ENCODE measurements at places on chromosomes 5 and 9.

- DNase-seq, result peak; percentile 81
Measured at GRCh38 chr9:136808075-136808805, 492 bp downstream of the RABL6 start.

DNA sequence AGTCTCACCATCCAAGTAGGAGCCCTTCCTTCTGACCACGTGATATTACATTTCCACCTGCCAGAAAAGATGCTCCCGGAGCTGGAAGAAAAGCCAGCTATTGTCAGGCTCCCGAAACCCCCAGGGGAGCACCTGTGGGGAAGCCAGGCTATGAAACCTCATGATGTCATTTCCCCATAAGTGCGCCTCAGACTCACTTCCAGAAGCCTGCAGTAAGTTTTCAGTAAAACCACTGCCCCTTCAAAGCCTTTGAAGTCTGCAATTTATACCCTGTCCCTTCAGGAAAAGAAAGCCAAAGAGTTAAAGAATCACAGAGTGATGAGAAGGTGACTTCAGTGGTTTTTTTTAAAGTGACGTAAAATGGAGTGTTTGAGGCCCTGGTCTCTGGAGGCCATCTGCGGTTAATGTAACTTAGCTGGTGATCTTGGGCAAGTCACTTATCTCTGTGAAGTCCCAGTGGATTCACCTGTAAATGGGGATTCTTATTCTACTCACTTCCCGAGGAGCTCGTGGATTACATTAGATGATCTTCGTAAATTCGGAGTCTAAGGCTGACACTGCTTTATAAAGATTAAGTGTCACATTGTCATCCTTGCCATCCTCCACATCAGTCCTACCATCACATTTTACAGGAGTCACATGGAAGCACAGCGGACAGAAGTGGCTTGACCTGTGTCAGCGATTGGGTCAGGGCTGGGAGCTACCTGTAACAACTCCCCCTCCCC is 2.6 kb upstream of the SEMA6A start:
- DNase-seq, result no peak

GRCh38 chr9:120344230-120344629 is 235.7 kb downstream of the CDK5RAP2 start:
- DNase-seq, result no peak

- no peak for DNase-seq
Measured at GRCh38 chr5:33846851-33847250, 44.9 kb downstream of the ADAMTS12 start.

- no peak for DNase-seq
Measured at GRCh38 chr5:126359884-126360283, 63.3 kb upstream of the GRAMD2B start.

GRCh38 chr5:115961381-115962238 is 665 bp upstream of the LVRN start:
- DNase-seq, result no peak

DNA sequence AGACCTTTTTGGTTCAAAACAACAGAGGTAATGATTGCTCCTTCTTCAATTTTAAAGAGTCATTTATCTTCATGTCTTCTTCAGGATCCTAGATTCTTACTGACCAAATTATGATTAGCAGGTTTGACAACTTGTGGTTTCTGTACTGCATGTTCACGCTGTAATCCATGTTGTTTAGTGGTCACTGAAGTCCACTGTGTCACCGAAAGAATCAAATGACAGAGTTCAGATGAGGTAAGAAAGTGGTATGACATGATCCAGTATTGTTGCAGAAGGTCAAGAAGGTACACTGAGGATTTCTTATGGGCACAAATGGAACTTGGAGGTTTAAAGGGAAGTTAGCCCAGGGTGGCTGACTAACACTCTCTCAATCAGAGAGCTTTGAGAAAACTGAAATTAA is 649.2 kb downstream of the EFNA5 start:
- DNase-seq, result no peak

DNA sequence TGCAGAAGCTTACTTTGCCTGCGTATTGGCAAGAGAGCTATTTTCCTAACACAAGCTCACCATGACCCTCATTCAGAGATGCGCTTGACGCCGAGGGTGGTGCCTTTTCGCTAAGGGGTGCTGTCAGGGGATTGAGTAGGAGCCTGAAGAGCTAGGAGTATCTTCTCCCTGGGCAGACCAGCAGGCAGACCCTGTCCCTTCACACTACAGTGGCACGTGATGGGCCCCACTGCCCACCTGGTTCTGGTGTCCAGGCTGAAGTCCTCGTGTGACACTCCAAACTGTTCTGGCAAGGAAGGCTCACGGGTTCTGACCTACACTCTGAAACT is 198.3 kb downstream of the AUH start:
- no peak for DNase-seq

- DNase-seq, result no peak
Measured at GRCh38 chr5:142754031-142754430, 16.1 kb upstream of the ARHGAP26 start.

GRCh38 chr9:87370049-87370685 is 127.5 kb upstream of the DAPK1 start:
- DNase-seq, result no peak

GRCh38 chr5:157672976-157673375 is 1.6 kb downstream of the C5orf52 start:
- peak; percentile 32 for DNase-seq

DNA sequence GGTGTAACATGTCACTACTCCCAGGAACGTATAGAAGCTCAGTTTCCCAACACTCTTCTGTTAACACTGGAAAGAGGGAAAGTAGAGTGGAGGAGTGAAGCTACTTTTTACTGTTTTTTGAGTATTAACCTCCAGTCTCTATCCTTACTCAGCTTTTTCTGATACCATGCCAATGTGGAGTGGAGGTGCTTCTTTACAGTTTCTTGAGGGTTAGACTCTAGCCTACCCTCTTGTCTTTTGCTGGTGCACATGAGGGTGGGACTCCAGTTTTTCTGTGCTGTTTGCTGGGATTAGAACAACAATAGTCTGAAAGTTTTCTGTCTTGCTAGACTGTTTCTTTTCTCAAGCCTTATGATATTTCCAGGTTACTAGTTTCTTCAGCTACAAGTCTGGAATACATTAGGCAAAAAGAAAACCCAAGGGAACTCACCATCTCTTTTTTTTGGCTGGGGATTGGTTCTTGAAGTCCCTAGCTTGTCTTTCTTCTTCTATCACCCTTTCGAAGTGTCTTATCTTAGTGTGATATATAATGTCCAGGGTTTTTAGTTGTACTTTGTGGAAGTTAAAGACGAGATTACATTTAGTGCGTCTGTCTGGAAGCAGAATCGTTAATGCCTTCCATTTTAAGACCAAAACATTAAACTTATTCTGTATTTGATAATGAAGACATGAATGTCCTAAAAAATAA is 35.9 kb downstream of the PRR16 start:
- DNase-seq, result no peak

GRCh38 chr9:128396970-128397613 is 23.6 kb upstream of the CERCAM start:
- no peak for DNase-seq

DNA sequence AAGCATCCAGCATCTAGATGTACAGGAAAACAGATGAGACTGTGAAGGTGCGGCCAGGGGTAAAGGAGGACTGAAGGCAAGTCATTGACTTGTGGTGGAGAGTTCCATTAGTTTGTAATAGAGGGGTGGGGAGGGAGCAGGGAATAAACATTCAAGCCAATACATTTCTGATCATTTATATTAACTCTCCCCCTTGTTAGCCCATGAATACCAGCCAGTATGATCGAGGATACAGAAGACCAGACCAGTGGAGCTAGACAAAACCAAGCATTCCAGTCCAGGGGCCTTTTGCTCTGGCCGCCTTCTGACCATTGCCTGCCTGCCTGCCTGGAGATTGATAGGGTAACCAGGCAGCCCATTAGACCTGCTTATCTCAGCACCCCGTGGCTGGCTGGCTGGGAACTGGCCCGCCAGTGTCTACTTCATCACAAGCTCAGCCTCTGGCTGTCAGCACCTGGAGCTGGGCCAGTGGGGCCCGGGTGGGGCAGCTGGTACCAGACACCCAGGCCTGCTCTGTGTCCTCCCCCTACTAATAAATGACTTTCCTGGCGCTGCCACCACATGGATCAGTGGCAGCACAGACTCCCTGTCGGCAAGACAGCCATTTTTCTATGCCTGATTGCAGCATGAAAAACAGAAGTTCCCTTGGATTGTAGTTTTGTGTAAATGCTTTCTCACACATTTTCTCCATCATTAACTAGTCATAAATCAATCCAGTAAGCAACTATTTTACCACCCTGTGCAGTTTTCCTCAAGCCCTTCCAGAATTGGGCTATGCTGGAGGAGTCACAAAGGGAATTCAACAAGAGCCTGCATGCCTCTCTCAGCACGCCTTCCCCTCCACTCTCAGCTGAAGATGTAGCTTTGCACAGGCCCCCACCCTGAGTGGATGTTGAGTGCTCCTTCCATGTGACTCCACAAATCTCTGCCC is 181.3 kb downstream of the SNCAIP start:
- no peak for DNase-seq

DNA sequence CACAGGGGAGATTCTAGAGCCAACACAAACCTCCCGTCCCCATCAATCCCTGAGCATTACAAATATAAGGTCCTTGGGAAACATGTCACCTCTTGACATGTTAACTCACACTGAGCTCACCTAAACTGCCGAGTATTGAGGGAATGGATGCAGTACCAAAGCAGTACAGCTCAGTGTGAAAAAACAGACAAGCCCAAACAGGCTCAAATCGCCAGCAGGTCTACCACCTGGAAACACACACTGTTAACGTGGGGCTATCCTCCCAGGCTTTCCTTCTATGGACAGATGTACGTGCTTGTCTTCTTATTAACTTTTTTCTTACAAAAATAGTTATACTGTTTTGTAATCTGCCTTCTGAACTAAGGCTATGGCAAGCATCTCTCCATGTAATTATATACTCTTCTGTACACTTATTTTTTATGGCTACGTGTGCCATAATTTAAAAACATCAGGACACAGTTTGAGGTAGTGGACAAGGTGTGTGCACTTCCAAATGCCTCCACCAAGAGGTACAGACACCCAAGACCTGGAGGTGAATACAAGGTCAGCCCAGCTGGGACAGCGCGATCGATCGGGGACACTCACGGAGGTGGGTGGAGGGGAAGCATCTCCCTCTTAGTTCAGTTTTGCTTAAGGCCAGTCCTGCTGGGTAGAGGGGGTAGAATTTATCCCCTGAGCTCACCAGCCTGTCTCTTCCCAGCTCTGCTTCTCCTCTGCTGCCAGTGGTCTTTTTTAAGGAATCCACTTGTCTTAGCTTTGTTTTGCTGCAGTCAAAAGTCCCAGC is 76.5 kb downstream of the DAP start:
- DNase-seq, result no peak

- peak; percentile 52 for DNase-seq
Measured at GRCh38 chr9:92974761-92975755, 27.7 kb downstream of the FGD3 start.

DNA sequence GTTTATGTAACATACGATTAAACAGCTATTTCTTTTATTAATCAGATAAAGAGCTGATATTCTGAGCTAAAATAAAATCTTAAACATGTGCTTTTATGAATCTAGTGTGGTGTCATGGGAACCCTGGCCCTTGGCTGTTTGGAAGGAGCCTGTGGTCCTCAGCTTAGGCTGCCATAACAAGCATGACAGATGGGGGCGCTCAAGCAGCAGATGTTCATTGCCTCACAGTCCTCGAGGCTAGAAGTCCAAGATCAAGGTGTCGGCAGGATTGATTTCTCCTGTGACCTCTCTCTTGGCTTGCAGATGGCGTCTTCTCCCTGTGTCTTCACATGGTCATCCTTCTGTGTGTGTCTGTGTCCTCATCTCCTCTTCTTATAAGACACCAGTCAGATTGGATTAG is 448.2 kb downstream of the GADD45G start:
- no peak for DNase-seq

DNA sequence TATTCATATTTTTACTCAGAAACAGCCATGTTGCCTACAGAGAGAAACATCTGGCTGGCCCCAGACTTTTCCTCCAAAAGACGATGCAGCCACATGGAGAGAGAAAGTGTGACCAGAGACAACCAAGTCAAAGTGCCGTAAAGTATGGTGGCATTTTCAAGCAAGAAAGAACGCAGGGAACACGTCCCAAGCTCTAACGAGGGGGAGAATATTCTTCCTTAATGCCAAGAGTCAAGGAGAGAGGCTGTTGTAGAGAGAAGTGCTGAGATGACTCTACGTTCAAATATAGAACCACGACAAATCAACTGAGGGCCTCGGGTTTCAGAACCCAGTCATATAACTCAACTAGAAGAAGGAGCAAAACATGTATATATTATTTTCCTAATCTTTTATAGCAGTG is 55.9 kb downstream of the FNBP1 start:
- DNase-seq, result no peak

GRCh38 chr5:139100825-139101224 is 97.3 kb downstream of the SIL1 start:
- DNase-seq, result no peak

DNA sequence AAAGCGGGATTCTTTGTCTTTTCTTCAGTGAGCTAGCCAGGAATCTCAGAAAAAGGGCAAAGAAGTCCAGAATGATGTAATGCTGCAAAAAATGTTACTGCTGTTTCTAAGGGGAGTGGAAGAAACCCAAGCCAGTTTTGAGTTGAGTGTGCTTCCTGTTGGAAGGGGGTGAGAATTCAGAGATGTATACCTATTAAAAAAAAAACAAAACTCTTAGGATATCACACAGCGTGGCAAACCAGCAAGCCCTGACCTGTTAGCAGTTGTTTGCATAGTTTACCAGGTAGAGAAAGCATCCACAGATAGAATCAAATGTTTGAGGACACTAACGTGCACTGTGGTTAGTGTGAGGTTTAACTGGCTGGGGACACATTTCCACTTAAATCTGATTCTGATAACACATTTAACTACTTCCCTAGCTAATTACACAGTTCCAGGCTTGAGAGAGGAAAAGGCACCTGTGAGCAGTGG is 11.4 kb downstream of the BASP1 start:
- DNase-seq, result no peak

DNA sequence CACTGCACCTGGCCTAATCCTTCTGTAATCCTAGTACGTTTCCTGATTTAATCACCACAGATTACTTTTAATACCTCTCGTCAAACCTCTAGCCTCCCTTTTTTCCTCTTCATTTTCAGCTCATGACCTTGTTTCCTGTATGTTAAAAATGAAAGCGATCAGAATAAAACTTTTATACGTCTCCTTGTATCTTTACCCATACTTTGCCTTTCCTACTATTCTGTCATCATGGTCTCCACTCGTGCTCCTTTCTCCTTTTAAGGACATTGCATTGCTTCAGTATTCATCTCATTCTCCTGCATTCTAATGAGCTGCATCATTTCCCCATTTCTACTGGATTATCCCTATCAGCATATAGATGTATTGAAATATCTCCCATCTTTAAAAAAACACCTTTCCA is 8.5 kb downstream of the CDC42SE2 start:
- no peak for DNase-seq
